ENCODE measurements at places on chromosomes 7 and 10.

GRCh38 chr10:50382576-50383023 lies 131.3 kb upstream of the ASAH2 start:
- no peak for DNase-seq

GRCh38 chr7:155435110-155435509 lies 22.8 kb upstream of the EN2 start:
- no peak for DNase-seq

GRCh38 chr10:103350517-103351260 lies at the start of gene PCGF6:
Gene PCGF6, minus strand, starts transcription at chr10:103351140. Its CDS starts 74 bp downstream, at chr10:103351066.
- peak; percentile 78 for DNase-seq

DNA sequence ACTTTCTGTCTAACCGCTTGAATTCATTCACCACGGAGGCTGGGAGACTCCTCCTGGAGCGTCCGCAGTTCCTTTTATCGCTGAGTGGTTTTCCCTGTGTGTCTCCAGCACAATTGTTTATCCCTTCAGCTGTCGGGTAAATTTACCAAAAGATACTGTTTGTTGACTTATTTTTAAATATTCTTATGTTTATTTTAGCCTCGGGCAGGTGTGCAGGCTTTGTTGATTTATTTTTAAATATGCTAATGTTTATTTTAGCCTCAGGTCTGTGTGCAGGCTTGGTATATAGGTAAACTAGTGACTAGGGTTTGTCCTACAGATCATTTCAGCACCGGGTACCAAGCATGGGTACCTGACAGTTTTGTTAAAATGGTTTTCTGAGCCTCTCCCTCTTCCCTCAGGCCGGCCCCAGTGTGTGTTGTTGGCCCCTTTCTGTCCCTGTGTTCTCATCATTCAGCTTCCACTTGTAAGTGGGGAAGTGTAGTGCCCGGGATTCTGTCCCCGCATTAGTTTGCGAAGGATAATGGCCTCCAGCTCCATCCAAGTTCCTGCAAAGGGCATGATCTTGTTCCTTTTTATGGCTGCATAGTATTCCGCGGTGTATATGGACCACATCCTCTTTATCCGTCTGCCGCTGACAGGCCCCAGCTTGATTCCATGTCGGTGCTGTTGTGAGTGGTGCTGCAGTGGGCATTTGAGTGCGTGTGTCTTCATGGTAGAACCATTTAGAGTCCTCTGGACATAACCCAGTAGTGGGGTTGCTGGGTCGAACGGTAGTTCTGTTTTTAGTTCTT lies 5.3 kb downstream of the GET4 start:
- DNase-seq = no peak

GRCh38 chr10:10350050-10350449 lies 667.6 kb upstream of the CELF2 start:
- no peak for DNase-seq

- DNase-seq = no peak
These were observed 141.6 kb downstream of the C1GALT1 start for GRCh38 chr7:7323921-7324320.

- DNase-seq = no peak
These were observed 76.9 kb downstream of the LRMDA start for GRCh38 chr10:75508239-75508813.

- DNase-seq = no peak
These were observed 64.7 kb downstream of the CDK14 start for GRCh38 chr7:90660819-90661218.

DNA sequence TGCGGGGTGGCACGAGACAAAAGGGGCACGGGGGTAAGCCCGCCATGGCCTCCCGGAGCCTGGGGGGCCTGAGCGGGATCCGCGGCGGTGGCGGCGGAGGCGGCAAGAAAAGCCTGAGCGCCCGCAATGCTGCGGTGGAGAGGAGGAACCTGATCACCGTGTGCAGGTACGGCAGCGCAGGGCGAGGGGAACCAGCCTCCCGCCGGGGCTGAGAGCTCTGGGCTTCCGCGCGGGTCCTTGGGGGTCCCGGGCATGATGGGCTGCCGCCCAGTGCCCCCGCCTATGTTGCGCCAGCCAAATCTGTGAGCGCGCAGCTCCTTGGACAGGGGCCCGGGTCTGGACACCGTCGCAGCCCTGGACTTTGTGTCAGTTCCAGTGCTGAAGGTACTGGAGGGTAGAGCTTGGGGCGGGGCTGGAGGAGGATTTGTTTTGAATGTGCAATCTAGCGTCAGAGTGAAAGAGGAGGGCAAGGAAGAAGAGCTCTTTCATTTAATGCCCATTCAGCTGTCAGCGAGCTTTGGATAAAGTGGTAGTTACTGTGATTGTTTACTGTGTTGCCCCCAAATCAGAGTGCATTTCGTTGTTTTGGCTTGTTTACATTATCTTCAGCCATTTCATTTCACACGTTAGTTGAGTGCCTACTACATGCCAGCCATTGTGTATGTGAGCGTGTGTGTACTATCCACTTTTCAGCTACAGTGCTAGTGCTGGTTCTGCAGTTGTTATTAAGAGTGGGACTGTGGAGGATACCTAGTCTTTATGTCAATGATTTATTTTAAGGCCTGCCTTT lies 777 bp downstream of the RUNDC3B start:
- no peak for DNase-seq

GRCh38 chr10:14604181-14605142 lies 170.2 kb downstream of the FAM107B start:
- peak; percentile 57 for DNase-seq

DNA sequence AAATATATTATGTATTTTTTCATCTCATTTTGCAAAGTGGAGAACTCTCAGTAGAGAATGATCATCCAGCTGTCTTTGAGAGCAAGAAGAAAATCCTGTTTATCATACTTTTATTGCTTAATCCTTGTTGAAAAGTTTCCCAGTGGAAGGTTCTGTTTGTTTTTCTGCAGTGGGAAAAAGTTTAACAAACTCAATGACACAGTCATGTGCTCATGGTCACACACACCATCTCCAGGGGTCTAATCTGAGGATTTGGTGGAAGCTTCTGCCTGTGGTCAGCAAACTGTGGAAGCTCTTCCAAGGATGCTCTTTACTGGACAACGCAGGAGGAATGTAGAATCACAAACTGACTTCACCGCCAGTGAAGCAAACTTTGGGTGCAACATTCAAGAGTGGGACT lies 1003.9 kb downstream of the SORCS3 start:
- DNase-seq = no peak

- DNase-seq = no peak
These were observed 2.0 kb upstream of the SEMA4G start for GRCh38 chr10:100967332-100967731.

- DNase-seq = no peak
These were observed 540.7 kb downstream of the GATA3 start for GRCh38 chr10:8595140-8595539.
